ENCODE measurements at places on chromosomes 5 and 9.
A peak's percentile ranks its signal among the peaks of the same experiment; 100 is the strongest.

- no peak for DNase-seq
Measured at GRCh38 chr9:98009936-98010335, 26.8 kb downstream of the ANP32B start.

- DNase-seq = no peak
Measured at GRCh38 chr9:2524601-2525000, 97.0 kb upstream of the VLDLR start.

DNA sequence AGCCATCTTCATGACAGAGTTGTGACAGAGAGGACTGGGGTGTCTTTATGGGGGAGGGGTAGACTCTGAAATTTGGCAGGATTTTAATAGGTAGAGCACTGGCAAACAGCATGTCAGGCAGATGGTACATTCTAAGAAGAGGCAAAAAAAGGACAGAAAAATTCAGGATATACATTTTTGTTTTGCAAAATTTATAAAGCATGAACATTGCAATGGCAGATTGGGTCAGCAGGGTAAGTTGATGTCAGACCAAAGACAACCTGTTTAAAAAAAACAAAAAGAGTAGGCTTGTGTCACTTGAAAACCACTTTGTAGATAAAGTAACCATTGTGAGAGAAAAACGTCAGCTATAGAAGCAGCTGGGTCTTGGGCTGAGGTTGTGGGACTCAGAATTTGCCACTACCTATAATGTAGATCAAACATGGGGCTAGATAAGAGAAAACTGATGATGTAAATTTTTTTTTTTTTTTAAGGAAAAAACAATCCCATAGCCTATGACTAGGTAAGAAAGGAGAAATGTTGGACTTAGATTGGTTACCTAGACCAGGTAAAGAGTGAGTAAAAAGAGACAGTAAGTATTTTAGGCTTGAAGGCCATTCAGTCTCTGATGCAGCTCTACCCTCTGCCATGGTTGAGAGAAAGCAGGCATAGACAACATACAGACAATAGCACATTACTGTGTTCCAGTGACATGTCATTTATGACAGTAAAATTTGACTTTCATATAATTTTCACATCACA is 8.3 kb downstream of the CAMK4 start:
- DNase-seq = no peak

- DNase-seq = no peak
Measured at GRCh38 chr5:160649304-160649703, 202.7 kb downstream of the ATP10B start.

DNA sequence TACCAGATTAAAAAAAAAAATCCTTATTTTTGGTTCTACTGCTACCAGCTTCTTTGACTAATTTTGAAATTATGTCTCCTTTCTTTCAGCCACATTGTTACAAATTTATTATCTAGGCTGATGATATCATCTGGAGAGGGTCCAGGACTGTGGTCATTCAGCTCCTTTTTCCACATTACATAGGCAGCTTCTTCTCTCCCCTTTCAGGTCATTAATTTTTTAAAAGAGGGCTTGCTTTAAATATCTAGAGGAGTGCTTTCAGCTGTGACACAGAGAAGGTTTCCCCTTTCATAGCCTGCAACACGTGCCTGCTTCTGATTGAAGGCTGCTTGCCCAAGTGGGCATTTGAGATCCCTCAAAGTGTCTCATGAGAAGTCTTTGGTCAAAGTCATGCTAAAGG is 155.7 kb upstream of the PAPPA start:
- no peak for DNase-seq

GRCh38 chr5:59040804-59041201 is 457.9 kb downstream of the RAB3C start:
- no peak for DNase-seq

DNA sequence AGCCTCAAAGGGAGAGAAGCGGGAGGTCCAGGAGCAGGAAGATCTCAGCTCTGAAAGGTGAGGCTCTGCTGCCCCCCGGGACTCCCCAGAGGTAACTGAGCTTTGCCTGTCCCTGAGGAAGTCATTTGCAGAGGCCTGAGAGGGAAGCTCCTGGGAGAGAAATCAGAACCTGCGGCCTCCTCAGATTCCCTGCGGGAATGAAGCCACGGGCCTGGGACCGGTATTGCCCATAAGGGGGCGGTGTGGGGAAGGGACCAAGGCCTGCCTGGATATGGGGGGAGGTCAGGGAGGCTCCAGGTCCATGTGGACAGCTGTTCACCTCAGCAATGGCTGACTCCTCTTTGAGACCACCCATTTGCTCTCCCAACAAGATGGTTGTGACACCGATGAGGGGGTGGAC is 1.3 kb downstream of the SPATA31E1 start:
- no peak for DNase-seq

- DNase-seq = no peak
Measured at GRCh38 chr9:70156729-70157128, 102.0 kb upstream of the SMC5 start.

GRCh38 chr9:87036506-87036905 is 89.2 kb upstream of the GAS1 start:
- DNase-seq = no peak

- no peak for DNase-seq
Measured at GRCh38 chr5:83745816-83746215, 25.2 kb upstream of the HAPLN1 start.

DNA sequence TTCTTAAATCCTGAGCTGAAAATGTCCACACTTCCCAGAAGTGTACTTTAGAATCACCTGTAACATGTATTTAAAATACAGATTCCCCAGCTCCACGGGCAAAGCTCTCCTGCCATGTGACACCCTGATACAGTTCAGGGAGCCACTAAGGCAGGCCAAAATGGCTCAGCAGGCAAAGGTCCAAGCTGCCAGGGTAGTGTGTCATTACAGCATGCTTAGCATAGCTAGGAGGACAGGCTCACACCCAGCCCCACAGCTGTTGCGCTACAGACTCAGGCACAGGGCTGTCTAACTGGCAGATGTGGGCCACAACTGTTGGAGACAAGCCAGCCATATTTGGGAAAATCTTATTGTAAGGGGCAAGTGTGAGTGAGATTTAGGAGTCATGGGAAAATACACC is 73.0 kb downstream of the C9orf85 start:
- peak; percentile 81 for DNase-seq

DNA sequence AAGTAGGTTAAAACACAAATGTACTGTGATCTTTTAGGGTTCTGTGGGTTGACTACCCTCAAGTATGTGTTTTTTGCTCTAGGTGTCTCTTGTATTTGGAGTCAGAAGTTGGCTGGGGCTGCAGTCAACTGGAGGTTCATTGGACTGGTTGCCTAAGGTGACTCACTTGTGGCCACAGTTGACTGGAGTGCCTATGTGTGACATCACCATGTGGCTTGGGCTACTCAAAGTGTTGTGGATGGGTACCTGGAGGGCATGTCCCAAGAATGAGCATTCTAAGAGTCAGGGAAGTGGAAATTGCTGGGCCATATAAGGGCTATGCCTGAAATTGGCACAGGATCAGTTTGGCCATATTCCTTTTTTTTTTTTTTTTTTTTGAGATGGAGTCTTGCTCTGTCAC is 27.4 kb downstream of the SNX30 start:
- no peak for DNase-seq

DNA sequence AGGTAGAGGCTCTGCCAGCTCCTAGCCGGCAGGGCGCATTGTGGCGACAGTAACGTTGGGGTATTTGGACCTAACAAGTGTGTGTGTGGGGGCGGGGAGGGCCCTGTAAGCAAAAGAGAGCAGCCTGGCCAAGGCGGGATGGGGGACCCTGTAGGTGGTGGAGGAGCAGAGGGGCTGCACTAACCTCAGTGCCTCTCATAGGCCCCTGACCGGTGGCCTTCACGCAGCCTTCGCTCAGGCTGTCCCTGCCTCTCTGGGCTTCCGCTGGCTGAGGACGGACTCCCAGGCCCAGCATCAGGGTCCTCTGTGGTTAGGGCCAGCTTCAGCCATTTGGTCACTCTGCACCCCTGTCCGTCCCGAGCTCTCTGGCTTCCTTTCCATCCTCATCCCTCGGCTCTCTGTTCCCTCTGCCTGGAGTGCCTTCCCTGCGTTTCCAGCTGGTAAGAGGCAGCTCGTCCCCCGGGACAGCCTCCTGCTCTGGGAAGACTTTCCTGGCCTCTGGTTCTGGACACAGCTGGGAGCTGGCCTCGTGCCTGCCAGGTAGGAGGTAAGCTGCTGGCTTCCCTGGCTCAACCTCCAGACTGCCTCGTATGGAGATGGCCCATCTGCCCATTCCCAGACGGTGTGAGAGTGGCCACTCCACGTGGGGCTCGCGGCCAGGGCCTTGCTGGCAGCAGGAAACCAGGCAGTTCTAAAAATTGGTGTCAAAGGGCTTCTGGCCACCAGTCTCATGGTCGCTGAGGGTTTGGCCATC is 39.3 kb upstream of the PHYKPL start:
- no peak for DNase-seq

GRCh38 chr5:135442431-135443160 is 4.6 kb downstream of the DCANP1 start:
- peak; percentile 44 for DNase-seq

DNA sequence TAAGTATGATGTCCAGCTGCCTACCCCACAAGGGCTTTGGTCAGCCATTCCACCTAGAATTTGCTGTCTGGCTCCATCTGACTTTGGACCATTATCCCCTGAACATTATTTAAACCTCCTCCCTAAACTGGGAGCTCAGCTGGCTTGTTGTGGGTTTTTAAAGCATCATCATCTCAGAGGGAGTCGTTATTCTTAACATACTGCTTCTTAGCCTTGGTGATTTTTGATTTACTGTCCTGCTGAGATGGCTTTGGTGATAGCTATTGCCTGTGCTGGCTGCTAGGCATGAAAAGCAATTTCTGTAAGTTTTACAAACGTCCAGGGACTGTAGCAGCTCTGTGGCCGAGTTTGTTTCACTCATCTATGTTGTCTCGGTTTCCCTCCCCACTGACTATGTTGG is 256.1 kb downstream of the NR3C1 start:
- DNase-seq = no peak

GRCh38 chr5:102781786-102782185 is 26.7 kb downstream of the PAM start:
- DNase-seq = no peak

DNA sequence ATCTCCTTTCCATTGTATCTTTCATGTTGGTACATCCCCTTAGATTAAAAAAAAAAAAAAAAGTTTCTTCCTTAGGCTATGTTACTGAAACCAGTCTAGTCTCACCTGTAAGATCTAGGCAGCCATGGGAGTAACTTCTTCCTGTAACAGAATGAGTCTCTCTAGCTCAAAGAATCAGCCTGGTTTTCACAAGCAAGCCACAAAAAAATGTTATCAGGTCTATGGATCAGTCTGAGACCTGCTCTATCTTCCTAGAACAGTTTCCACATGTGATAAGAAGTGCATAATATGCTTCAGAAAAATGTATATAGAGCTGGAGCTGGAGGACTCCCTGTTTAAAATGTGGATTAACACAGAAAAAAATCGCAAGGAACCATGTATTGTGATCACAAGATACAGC is 53.8 kb downstream of the ARRDC3 start:
- DNase-seq = no peak

DNA sequence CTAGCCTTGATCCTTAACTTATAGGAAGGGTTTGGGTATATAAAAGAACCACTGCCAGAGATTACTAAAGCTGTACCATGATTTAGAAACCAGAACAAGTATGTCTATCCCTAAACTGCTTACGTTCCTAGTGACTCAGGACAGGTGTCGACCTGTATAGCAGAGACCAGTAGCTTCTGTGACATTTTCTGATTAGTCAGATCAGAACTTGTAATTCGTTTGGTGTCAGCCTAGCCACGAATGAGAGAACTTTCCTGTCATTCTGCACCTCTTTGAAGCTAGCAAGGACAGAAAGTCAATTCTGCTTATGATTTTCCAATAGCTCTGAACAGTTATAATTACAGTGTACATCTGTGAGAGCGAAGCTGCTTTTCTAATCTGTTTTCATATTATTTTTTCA is 39.5 kb downstream of the PRKACG start:
- no peak for DNase-seq

- no peak for DNase-seq
Measured at GRCh38 chr5:154487541-154487940, 9.5 kb upstream of the HAND1 start.

- no peak for DNase-seq
Measured at GRCh38 chr5:127060470-127060985, 12.8 kb downstream of the C5orf63 start.

- no peak for DNase-seq
Measured at GRCh38 chr5:150347003-150347402, 10.5 kb upstream of the TCOF1 start.

DNA sequence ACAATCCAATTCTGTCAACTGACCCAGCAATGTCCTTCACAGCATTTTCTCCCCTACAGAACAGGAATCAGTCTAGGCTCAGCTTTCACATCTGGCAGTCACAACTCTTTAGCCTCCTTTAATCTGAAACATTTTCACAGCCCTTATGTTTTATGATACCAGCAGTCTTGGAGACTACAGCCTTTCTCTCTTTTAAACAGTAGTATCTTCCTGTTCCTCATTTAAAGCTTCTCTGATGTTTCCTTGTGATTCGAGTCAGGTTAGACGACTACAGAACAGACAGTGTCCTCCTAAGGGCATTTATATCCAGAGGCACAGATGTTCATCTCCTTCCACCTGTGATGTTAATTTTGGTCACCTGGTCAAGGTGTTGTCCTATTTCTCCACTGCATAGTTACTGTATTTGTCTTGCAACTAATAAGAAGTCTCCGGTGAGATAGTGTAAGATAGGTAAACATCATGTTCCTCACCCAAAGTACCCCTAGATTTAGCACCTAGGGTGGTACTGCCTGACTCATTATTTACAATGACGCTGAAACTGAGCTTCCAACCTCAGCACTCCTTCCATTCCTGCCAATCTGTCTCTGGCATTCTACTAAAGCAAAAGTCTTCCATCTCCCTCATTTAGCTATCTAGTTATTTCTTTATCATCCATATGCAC is 20.7 kb downstream of the TTC39B start:
- DNase-seq = no peak

DNA sequence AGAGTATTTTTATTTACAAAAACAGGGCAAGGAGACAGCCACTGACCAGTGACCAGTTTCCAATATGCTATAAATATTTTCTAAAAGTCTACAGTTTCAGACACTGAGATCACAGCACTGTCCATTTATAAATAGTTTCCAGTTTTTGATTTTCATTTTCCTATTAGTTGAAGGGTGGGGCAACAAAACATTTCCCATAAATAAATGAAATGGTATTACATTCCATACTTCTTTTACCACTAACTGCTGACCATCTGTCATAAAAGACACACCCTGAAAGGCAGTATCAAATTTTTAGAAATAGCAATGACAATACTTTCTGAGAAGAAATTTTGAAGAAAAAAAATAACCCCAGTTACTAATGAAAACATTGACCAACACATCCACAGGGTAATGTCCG is 126.7 kb downstream of the ARSB start:
- DNase-seq = no peak

- DNase-seq = no peak
Measured at GRCh38 chr9:83538890-83539238, 663 bp upstream of the FRMD3 start.

DNA sequence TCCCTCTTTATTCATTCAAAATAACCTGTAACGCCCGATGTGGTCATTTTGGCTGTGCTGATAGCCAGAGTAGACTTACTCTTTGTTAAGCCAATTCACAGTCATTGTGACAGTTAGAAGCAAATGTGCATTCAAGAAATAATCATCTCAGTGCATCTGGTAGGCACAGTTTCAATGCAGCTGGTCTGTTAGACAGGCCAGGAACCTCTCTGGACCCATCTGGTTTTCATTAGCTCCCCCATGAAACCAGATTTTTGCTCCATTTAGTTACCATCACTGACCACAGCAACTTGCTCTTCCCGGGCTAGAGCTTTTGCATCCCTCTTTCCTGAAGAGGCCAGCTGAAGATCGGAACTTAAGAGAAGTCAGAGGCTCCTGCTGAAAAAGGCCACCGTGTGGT is 284.2 kb downstream of the NSG2 start:
- no peak for DNase-seq
